ENCODE measurements at places on chromosomes 4 and X.

GRCh38 chrX:123271902-123272301 is 87.8 kb downstream of the GRIA3 start:
- no peak for DNase-seq

DNA sequence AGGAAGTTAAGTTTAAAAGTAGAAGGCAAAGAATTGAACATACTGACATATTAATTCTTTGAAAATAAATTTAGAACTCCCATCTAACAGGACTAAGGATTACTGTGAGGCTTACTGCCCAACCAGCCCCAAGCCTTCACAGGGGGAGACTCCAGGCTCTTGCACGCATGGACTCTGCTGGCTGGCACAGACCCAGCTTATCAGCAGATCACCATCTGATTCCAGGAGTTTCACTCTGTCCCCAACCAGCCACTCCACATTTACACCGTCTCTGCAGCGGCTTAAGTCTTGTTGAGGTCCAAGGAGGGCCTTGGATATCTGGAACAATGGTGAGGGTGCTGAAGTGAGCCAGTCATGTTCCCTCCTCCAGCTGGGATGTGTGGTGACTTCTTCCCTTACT is 16.4 kb upstream of the OTUD4 start:
- DNase-seq = no peak

- DNase-seq = no peak
Observed at GRCh38 chr4:46937493-46937892, 28.4 kb upstream of the COX7B2 start.

DNA sequence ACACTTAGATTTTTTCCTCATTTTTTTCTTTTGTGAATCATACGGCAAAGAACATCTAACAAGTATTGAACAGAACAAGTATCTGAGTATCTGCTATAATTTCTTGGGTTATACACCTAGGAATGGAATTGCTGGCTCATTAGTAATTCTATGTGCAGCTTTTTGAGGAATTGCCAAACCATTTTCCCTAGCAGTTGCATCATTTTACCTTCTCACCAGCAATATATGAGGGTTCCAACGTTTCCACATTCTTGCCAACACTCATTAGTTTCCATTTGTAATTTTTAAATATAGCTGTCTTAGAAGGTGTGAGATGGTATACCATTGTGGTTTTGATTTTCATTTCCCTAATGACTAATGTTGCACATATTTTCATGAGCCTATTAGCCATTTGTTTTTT is 41.1 kb upstream of the DCAF8L1 start:
- DNase-seq = no peak

GRCh38 chrX:130321550-130321949 is 18.2 kb upstream of the SLC25A14 start:
- DNase-seq = no peak

GRCh38 chrX:115378471-115378870 is 89.0 kb downstream of the LUZP4 start:
- DNase-seq = no peak

- no peak for DNase-seq
Observed at GRCh38 chr4:181477591-181477990, 765.6 kb upstream of the TENM3 start.
